ENCODE measurements at places on chromosomes 3 and 15. TPM values are rescaled to one million over a fixed set of nuclear protein-coding genes. Genes with fewer than 3 reads are reported as not detected.

Gene STAB1
- not detected for total RNA-seq

Gene LYZL4
- not detected for total RNA-seq

Gene AP3B2
- not detected for total RNA-seq

Gene LTF
- not detected for total RNA-seq

Gene SEMA5B
- not detected for total RNA-seq

Gene KBTBD13
- total RNA-seq = not detected

Gene LRRIQ4
- total RNA-seq = not detected

Gene SLC22A13
- total RNA-seq = 0.15 TPM

Gene ADAMTS9
- 0.22 TPM for total RNA-seq

Gene SAMMSON
- total RNA-seq = not detected

Gene UROC1
- total RNA-seq = not detected

Gene CNTN4
- not detected for total RNA-seq

Gene EPHA6
- not detected for total RNA-seq

Gene KCTD6
- total RNA-seq = 6.4 TPM

Gene ATP13A5
- total RNA-seq = not detected

Gene GOLGA8Q
- not detected for total RNA-seq

Gene GPR156
- 0.14 TPM for total RNA-seq

Gene DGKG
- 0.21 TPM for total RNA-seq

Gene TLR9
- not detected for total RNA-seq

Gene CCRL2
- not detected for total RNA-seq

Gene SEMA6D
- 1.6 TPM for total RNA-seq

Gene STRIT1
- total RNA-seq = not detected

Gene TP63
- total RNA-seq = not detected

Gene OCA2
- total RNA-seq = not detected

Gene TERC
- 15.3 TPM for total RNA-seq

Gene CCR3
- not detected for total RNA-seq

Gene IQCF5
- not detected for total RNA-seq
